ENCODE measurements at places on chromosomes 3 and 15.

GRCh38 chr3:55296791-55297190 lies 190.3 kb downstream of the WNT5A start:
- DNase-seq, result no peak

DNA sequence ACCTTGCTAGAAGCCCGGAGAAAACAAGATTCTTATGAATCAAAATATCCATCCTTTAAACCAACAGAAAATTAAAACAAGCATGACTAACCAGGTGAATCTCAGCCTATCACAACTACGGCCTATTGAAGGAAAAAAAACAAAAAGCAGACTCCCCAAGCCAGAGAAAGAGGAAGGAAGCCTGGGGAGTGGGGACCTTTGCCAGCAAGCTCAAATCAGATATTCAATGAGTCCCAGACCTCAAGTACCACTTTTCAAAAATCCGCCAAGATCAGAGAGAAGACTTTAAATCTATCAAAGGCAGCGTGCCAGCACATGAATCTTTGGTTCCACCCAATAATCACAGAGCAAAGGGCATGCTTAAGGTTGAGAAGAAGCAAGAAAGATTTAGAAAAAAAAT lies 253.8 kb downstream of the NTRK3 start:
- DNase-seq, result no peak

DNA sequence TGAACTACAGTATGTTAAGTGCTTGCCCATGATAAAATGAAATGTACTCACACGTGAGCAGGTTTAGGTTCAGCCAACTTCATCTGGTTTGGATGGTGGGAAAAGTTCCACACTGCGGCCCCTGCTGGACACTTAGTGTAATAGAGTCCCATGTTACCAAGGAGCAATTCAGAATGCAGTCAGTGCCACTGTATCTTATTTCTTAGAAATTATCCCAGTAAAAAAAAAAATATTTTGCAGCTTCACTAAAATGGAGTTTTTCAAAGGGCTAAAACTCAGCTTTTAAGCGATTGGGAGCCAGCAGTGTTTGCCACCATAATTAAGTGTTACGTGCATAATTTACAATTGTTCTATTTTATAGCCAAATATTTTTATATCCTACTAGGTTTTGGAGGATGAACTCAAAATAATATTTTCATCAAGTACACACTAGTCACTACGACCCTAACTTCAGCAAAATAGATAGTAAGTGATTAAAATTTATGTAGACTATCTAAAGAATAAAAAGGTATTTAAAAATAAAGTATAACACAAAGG lies 371.7 kb upstream of the GBE1 start:
- peak; percentile 43 for DNase-seq

- DNase-seq, result no peak
These were observed 21.5 kb upstream of the USP3 start for GRCh38 chr15:63482874-63483323.

GRCh38 chr3:193344486-193344885 lies 34.1 kb downstream of the ATP13A5 start:
- no peak for DNase-seq

- DNase-seq, result no peak
These were observed 2.8 kb downstream of the TAGLN3 start for GRCh38 chr3:112001526-112001925.

- peak; percentile 39 for DNase-seq
These were observed 6.3 kb upstream of the SCN5A start for GRCh38 chr3:38655708-38656300.

DNA sequence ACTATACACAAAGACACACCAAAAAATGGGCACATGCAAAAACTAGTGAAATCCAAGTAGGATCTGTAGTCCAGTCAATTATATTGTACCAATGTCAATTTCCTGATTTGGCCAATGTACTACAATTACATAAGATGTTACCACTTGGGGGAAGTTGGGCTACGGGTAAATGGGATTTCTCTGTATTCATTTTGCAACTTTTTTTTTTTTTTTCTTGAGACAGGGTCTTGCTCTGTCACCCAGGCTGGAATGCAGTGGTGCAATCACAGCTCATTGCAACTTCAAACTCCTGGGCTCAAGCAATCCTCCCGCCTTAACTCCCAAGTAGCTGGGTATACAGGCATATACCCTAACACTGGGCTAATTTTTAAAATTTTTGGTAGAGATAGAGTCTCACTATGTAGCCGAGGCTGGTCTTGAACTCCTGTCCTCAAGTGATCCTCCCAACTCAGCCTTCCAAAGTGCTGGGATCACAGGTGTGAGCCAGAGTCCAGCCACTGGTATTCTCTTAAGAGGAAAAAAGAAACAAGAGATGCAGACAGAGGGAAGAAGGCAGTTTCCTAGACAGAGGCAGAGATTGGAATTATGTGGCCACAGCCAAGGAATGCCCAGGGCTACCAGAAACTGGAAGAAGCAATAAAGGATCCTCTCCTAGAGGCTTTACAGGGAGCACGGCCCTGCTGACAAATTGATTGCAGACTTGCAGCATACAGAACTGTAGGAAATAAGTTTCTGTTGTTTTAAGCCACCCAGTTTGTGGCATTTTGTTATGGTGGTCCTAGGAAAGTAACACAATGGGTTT lies 33.3 kb downstream of the TFDP2 start:
- no peak for DNase-seq

DNA sequence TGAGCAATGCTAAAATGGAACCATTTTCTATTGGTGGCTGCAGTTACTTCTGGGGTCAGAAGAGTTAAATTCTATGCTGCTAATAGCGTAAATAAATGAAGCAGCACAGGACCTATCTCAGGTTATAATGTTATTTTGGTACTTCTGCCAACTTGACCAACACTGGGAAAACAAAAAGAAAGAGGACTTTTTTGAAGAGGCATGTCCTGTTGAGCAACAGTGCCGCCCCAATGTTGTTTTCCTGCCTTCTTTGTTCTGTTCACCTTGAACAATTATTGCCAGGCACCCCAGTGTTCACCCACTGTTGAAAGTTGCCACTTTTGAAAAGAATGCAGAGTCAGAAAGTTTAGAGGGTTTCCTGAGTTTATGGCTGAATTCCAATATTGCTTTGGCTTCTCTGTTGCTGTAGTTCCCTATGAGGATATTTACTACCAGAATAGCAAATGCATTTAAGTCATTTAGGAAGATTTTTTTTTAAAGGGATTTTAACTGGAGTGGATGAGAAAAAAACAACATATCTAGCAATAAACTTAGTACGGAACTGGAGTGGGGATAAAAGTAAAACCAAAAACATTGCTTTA lies 679.0 kb upstream of the DPPA4 start:
- no peak for DNase-seq

DNA sequence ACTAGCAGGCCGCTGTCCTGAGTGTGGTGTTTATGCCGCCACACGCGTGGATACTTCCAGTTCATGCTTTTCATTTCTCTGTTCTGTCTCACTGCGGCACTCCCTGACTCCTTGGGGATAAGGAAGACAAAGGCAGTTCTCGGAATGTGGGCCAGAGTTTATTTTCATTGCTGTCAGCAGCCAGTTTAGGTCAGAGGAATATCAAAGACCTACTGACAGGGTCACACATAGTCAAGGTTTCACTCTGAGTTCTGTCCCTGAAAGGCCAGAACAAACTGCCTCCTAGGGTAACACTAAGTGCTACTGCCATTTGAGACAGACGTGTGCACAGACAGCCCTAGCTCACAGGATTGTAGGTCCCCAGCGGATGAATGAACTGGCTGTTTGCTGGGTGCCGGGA lies 27.3 kb upstream of the SPTBN5 start:
- DNase-seq, result no peak

- peak; percentile 37 for DNase-seq
These were observed at the start of gene TMOD2 for GRCh38 chr15:51750792-51751696. TSS of gene TMOD2 (plus strand) at chr15:51751597. CDS start at chr15:51766442, 14,845 bp downstream.

DNA sequence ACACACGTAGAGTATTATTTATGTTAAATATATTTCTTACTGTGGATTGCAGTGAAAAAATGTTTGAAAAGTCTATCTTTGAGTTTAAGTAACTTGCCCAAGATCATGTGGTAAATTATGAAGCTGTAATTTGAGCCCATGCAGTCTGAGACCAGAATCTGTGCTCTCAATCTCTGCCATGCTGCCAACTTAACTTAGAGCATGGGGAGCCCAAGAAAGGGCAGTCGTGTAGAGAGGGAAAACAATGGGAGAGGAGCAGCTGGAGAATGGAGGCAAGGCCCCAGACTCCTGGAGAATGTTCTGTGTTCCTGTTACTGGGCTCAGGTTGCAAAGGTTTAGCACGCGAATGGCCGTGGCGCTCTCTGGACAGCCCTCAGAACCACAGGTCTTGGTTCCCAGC lies 311.6 kb upstream of the RASGRP1 start:
- DNase-seq, result no peak

- peak; percentile 21 for DNase-seq
These were observed 14.1 kb downstream of the FYCO1 start for GRCh38 chr3:45981346-45982074.

DNA sequence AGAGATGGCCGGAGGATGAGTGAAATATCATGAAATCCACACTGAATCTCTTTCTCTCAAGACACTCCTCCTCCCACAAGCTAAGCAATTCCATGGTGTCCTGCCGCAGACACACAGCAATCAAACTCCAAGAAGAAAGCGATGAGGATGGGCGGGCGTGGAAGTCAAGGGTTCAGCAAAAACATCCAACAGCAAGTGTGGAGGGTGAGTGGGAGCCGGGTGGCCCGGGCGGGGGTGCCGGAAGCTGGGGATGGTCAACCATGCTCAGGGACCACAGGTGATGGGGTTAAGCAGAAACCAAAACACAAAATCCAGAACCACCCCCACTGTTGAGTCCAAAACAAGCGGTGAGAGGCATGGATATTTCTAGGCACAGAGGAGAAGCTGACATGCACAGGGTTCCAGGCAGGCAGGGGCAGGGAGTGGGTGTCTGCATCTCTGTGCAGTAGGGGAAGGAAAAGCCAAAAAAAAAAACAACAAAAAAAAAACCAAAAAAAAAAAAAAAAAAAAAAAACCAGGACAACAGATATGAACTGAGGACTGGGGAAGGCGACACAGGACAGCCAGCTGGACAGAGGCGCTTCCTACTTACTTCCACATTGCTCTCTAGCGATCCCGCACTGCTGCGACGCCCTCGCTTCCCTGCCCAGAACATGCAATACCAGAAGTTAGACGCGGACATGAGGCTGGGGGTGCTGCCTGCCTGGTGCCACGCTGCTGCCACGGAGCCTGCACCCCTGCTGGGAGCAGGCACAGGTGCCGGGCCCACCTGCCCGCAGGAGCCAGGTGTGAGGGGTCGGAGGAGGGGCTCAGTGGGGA lies 61.0 kb upstream of the RPL32 start:
- DNase-seq, result no peak

- DNase-seq, result no peak
These were observed 9.9 kb downstream of the CDV3 start for GRCh38 chr3:133583396-133583795.

DNA sequence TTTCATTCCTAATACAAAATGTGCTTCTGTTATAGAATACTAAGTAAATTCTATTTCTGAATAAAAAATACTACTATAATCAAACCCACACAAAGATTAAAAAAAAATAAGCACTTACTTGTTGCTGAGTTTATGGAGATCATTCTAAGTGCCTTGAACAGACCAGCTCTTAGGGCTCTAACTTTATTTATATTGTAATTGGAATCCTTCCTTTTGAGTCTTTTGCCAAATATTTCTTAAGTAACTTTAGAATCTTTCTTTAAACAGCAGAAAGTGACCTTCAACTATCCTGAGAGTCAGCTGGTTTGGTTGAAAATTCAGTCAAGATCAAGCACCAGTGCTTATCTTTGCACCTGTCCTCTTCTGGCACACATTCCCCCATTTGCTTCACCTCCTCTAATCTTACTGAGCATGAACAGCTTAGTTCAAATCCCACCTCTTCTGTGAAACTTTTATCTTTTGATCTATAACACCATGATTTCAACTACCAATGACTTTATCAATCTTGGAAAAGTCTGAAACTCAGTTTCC lies 149.3 kb downstream of the VPS13C start:
- DNase-seq, result no peak

GRCh38 chr3:54781728-54782127 lies 146.1 kb downstream of the LRTM1 start:
- DNase-seq, result no peak

DNA sequence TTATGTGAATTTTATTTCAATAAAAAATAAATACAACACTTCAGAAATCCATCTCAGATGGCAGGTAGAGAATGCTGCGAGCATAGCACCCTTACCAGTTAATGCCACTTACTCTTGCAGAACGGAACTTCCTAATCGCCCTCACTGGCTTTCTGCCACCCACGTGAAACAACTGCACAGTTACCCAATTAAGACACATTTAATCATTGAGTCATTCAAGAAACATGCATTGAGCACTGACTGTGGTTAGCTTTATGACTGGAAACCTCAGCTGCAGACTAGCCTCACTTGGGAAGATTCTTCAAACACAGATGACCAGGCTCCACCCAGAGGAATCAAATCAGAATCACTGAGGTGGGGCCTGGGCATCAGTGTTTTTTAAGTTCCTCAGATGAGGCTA lies 5.6 kb upstream of the MFGE8 start:
- DNase-seq, result peak; percentile 98

- DNase-seq, result no peak
These were observed 71.5 kb downstream of the FOXP1 start for GRCh38 chr3:71512000-71512399.

DNA sequence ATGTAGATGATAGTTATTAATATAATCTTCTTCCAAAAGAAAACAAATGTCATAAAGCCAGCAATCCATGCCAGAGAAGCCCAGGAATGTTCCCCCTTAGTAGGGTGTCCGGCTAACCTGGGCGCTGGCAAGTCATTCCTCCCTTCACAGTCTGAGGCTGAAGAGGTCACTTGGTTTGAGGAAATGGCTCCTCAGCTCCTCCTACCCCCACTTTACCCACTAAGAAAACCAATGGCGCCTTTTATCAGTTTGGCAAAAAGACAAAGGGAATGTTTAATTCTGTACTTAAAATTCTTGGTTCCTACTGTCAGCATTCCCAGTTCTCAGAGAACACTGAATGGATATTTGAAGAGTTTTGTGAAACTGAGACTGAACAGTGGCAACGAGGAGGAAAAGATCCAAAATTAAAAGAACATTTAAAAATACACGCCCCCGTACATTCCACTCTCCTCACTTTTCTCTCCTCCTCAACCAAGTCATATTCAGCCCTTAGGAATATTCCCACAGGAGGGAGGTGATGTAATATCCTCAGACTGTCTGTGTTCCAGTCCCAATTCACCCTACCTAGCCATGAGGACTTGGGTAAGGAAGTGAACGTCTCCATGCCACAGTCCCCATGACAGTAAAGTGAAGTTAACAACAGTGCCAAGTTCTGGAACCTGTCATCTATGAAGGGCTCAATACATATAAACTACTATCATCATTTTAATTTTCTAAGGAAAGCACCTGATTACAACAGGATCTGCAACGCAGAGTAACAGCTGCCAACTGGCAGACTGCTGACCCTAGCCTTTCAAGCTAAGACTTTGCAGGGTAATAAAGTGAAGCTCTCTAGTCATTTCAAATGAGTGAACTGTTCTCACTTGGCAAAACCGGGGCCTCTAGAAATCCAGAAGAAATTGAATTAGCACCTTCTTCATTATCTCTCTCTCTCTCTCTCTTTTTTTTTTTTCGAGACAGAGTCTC lies 234.5 kb upstream of the ICE2 start:
- DNase-seq, result peak; percentile 13

DNA sequence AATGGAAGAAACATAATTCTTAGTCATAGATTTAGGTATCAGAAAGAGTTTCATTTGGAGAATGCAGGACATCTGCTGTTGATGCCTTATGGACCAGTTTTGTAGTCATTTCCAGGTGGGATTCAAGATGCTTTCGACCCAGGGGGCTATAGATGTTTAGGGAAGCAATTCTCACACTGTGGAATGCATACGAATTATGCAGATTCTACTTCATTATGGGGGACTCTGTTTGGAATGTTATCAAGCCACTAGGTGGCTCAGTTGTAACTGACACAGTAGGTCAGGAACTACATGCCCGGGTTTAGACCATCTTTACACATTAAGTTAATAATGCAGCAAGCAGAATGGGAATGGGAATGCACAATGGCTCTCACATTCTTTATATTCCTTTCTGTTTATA lies 1359.8 kb downstream of the ZPLD1 start:
- no peak for DNase-seq
